NCI-H2171 (cell line): ENCODE measurements at places on chromosomes 5 and 9.

- no peak for DNase-seq
These were observed 5.1 kb upstream of the SMIM15 start for GRCh38 chr5:61167382-61167781.

- peak; percentile 48 for DNase-seq
These were observed 52.4 kb downstream of the DMRT1 start for GRCh38 chr9:893843-894420.

DNA sequence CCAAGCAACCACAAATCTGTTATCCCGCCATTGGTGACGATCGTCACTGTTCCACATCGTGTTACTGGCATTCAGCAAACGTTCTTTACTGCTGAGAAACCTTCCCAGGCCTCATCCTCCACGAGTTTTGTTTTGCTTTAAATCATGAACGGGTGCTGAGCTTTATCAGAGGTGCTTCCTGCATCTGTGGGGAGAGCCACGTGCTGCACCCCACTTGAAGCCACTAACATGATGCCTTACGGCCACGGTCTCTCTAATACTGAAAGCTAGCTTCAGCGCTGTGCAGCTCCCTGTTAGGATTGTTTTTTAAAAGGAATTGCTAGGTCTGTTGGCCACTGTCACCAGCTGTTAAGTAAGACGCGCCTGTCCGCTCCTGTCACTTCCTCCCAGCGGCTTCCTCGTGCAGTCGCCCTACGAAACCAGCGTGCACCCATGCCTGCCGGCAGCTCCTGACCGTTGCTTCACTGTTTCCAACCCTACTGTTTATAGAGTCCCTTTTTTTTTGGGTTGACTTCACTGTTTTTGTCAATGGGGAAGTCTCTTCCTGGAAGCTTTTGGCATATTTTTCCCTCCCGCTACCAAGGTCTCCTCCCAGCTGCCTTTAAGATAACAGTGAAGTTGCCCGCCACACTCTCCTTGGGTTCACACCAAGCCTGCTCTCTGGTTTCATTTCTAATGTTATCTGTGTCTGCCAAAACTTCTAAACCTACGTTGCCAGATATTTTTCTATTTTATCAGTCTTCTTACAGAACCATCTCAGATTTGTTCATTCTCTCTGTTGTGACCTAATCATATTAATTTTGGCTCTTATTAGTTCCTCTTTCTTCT, 20.3 kb downstream of the LPCAT1 start:
- DNase-seq = no peak

GRCh38 chr9:107299437-107299836, 16.4 kb downstream of the RAD23B start:
- DNase-seq = no peak

DNA sequence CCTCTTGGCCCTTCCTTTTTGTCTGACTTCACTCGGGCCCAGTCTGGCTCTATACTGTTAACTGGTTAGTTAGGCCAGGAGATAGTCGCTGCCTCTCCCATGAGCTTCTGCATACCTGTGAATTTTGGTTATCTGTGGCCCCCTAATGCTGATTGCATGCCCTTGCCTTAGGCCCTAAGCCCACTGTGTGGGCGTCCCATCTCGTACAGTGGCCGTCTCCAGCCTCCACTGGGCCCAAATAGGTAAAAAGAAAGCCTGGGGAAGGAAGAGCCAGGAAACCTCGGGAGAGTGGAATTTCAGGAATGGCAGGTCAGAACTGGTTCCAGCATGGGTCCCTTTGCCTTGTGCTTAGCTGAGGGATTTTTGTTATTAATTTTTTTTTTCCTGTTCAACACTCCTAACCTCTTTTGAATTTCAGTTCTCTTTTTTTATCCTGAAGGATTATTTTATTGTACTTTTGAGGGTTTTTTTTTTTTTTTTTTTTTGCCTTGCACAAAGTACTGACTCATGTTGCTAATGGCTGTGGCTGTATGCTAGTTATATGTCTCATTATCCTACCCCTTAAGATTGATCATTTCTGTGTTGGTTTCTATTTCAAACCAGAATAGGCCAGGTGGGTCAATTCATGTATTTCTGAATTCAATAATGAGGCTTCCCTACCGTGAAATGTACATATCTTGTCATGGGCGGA, 3.4 kb downstream of the PRRC2B start:
- DNase-seq = no peak

GRCh38 chr9:27548055-27548741, 18.6 kb upstream of the MOB3B start:
- no peak for DNase-seq

GRCh38 chr5:88761269-88761850, 121.6 kb downstream of the MEF2C start:
- no peak for DNase-seq

DNA sequence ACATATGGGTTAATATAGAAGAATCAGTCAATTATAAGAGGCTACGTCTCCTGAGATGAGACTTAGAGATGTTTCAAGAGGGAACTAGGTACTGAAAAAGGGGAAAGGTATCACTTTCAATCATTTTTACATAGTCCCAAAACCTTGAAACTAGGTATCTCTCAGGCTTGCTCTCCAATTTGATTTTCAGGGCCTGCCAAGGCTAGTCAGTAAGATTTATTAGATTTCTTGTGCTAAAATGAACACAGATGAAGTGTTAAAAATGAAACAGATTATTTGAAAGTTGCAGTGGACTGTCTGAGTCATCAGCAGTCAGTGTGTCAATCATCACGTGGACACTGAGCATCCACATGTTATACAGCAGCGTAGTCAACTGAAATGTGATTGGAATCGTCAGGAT, 591.1 kb downstream of the DTWD2 start:
- no peak for DNase-seq

DNA sequence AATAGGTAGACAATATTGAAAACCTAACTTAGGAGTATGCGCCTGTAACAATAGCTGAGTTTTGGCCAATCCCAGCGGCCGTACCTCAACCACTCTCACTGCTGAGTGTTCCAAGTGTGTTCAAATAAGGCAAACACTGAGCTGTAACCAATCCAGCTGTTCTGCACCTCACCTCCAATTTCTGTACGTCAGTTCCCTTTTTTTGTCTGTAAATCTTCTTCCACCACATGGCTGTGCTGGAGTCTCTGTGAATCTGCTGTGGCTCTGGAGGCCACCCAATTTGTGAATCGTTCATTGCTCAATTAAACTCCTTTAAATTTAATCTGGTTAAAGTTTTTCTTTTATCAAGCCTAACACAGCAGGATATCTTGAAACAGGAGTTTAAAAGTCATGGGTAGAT, 116.3 kb downstream of the SLC28A3 start:
- DNase-seq = no peak

- DNase-seq = no peak
These were observed 11.7 kb upstream of the CARNMT1 start for GRCh38 chr9:75039801-75040200.

DNA sequence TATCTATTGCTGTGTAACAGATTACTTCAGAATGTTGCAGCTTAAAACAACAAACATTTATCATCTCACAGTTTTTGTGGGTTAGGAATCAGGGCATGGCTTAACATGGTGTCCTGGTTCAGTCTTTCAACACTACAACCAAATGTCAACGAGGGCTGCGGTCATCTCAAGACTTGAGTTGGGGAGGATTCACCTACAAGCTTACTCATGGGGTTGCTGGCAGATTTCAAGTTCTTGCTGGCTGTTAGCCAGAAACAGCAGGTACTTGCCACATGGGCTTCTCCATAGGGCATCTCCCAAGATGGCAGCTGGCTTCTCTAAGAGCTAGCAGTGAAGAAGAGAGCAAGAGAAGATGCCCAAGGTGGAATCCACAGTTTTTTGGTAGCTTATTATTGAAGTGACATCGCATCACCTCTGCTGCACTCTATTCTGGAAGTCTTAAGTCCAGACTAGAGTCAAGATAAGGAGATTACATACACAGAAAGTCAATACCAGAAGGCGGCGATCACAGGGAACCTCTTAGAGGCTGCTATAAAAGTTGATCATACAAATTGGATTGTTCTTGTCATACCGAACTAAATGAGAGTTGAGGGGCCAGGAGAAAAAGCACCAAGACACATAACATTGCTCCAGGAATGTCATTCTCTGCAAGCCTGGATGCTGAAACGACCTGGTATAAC, 42.2 kb downstream of the C9orf153 start:
- DNase-seq = no peak

DNA sequence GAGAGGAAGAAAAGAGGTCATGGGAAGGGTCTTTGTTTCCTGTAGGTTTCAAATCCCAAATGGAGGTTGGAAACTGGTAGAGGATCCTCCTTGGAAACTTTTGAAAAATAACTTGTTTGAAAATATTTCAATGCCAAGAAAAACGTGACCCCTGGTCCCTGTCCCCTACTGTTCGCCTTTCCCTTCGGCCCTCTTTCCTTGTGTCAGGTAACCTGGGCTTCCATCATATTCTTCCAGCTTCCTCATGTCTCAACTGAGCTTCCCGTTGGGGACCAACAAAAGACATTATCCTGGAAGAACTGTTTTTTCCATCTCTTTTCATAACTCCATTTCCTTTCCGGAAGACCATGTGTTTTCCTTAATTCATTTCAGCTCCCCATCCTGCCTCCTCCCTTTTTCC, 266.8 kb upstream of the ANKRD55 start:
- DNase-seq = no peak

GRCh38 chr5:141349917-141350619, at the start of gene PCDHGB1:
PCDHGB1 (plus strand) TSS chr5:141350099; CDS start chr5:141350261, 162 bp downstream.
- DNase-seq = peak; percentile 4

DNA sequence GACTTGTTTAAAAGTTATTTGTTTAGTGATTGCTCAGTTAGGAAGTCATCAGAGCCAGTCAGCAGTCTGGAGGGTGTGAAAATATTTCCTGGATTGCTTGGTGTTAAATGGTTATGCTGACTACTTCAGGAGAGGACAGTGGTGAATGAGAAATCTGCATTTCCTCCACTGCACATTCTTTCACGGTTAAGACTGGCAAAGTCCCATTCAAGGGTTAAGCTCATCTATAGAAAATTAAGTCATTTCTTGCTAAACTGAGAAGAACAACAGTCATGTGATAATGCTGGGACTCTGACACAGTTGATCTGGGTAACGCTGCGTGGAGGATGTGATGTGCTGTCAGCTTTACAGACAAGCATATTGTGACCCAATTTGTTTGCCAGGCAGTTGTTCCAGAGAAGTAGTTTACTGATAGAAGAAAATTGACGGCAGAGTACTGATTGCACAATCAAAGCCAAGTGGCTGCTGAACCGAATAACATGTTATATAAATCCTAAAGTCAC, 80.4 kb downstream of the GRAMD2B start:
- no peak for DNase-seq

- no peak for DNase-seq
These were observed 36.8 kb downstream of the EGR1 start for GRCh38 chr5:138502121-138502520.

DNA sequence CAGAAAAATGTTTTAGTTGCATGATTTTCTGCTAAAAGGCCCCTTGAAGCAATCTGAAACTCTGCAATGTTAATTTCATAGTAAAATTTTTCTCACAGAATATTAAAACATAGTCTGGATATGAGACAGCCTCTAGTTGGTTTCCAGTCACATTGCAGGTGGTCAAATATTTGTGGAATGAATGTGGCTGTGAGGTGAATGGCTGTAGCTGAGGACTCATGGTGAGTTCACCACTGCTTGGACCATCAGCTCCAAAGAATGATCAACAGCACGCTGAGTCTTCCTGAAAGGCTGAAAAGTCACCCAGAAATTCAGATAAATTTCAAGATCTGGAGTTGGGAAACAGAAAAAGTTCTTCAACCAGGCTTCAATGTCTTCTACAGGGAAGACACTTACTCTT, 79.8 kb downstream of the MAT2B start:
- no peak for DNase-seq

- no peak for DNase-seq
These were observed 279.4 kb upstream of the GRIA1 start for GRCh38 chr5:153211076-153211475.

DNA sequence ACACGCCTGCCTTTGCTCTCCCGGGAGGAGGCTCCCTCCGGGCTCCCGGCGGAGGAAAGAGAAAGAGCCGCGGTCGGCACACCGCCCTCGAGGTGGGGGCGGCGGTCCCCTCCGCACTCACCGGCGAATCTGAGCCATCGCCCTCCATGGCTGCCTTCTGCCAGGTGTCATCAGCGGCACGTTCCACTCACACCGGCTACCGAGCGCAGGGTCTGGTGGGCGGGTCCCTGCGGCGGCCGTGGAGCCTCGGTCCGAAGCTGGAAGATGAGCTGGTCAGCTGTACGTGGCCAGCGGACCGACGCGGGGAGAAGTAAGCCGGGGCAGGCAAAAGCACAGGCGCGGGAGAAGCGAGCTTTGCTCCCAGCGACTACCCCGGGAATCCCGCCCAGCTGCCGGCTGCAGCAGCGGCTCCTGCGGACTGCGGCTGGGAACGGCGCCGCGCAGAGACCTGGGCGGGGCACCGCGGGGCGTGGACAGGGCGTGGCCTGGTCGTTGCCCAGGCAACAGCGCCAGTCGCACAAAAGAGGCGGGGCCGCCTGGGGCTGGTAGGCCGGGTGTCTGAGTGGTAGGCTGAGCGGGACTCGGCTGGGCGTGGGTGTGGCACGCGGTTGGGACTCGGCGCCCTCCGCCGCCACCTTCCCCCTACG, at the start of gene TRIM36:
Gene TRIM36 (minus strand): TSS at position 422 of the 647 bp plus-strand sequence. CDS start 274 bp downstream, at position 148.
- peak; percentile 84 for DNase-seq

GRCh38 chr5:180787711-180788431, 14.7 kb downstream of the MGAT1 start:
- no peak for DNase-seq

- no peak for DNase-seq
These were observed 792.2 kb upstream of the CDH9 start for GRCh38 chr5:27830546-27830945.

GRCh38 chr9:126794441-126794840, 10.4 kb upstream of the ZBTB43 start:
- no peak for DNase-seq

DNA sequence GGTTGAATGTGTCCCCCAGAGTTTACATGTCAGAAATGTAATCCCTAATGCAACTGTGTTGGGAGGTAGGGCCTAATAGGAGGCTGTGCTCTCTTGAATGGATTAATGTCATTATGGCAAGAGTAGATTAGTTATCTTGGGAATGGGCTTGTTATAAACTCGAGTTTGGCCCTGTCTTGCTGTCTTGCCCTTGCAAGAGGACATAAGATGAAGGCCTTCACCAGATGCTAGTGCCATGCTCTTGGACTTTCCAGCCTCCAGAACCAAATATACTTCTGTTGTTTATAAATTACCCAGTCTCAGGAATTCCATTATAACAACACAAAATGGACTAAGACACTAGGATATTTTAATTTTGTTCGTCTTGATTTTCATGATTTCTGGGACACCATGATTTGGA, 5.4 kb downstream of the PIK3R1 start:
- DNase-seq = no peak

- no peak for DNase-seq
These were observed 170.0 kb downstream of the TMEM38B start for GRCh38 chr9:105864248-105864898.

GRCh38 chr5:10513501-10514442, 50.1 kb upstream of the ANKRD33B start:
- no peak for DNase-seq

DNA sequence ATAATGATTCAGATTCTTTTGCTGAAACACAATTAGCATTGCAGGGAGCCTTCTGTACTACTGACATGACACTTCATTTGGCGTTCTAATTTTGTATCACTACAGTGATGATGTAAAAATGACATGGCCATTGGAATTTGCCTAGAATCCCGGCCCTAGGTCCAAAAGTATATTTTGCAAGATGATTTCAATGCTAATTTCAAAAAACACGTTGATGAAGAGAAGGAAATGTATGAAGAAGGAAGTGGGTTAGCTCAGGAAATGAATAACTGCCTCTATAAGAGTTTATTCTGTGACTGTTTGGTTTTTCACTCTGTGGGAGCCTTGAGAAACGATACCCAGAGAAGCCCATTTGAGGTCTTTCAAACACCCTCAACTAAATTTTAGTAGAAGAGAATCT, 59.3 kb downstream of the OSTF1 start:
- no peak for DNase-seq
